Stimulated activated CD8-positive, alpha-beta memory T cell treated with anti-CD3 and anti-CD28 coated beads, Interleukin-4, amount 100 ng/mL, for 4 hours (primary cell): ENCODE measurements at places on chromosomes 2 and 18.

GRCh38 chr2:9974343-9974742 is 22.9 kb downstream of the GRHL1 start:
- no peak for DNase-seq

- DNase-seq: no peak
Measured at GRCh38 chr18:39571511-39571910, 2005.9 kb upstream of the CELF4 start.

GRCh38 chr18:63180971-63181376 is 138.6 kb downstream of the BCL2 start:
- DNase-seq: no peak

DNA sequence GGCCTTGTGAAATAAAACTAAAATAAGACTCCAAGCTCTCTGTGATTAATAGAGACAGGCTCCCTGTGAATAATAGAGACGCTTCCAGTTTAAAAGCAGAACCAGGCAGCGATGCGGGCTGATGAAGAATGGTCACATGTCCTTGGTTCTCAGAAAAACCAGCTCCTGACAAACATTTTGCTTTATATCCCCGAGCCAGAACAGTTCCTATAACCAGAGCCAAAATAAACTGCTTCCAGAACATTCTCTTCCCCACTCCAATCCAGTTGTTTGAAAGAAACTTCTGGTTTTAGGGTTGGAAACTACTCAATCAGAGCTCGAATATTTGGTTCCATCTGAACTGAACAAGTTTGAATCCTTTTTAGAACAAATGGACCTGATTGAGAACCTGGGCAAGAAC is 213.7 kb downstream of the TSN start:
- no peak for DNase-seq

- no peak for DNase-seq
Measured at GRCh38 chr18:57150081-57150480, 3.2 kb downstream of the BOD1L2 start.

- DNase-seq: no peak
Measured at GRCh38 chr2:208415255-208415654, 8.7 kb downstream of the PTH2R start.

DNA sequence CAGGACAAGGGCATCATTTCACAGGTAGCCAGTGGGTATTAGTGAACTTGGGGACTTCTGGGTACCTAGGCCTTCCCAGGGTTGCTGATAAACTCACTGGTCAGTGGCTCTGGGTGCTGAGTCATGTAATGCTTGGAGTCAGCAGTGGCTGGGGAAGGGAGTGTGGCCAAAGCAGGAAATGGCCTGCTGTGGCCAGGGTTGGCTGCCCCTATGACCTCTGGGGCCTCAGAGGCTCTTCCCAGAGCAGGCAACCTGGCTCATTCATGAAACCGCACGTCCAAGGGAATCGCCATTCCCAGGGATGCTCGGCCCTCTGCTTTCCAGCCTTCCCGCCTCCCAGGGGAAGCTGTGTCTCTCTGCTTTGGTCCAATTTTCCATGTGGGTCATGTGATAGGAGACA is 294.9 kb downstream of the DYSF start:
- no peak for DNase-seq

- no peak for DNase-seq
Measured at GRCh38 chr2:70675862-70676261, 92.1 kb downstream of the ADD2 start.

DNA sequence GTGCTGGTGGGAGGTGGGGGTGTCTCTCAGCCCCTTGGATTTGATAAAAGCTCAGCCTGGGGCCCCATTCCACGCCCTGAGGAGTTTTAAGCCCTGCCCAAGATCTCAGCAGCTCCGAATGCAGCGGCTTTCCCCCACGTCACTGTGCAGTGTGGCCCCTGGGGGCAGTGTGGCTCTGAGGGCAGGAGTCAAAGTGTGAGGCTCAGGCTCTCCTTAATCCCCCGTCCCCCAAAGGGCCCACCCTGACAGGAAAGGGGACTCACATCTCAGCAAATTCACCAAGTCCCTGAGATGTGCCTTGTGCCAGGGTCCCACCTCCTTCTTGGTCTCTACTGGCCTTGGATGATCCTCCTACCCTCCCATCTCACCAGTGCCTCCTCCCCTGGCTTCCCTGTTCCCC is 25.2 kb downstream of the NPPC start:
- no peak for DNase-seq

DNA sequence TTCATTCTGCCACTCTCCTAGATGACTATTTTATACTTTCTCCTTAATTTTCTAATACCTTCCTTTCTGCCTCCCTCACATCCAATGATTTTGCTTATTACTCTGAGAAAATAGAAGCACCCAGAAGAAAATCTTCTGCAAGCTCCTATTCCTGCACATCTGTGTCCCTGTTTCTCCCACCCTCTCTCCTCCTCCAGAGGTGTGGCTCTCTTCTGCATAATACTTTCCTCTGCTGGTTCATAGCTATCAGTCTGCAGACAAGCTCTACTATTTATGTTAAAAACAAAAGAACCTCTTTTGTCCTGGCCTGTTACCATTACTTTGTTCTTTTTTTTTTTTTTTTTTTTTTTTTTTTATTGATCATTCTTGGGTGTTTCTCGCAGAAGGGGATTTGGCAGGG is 34.3 kb downstream of the ACSL3 start:
- no peak for DNase-seq

DNA sequence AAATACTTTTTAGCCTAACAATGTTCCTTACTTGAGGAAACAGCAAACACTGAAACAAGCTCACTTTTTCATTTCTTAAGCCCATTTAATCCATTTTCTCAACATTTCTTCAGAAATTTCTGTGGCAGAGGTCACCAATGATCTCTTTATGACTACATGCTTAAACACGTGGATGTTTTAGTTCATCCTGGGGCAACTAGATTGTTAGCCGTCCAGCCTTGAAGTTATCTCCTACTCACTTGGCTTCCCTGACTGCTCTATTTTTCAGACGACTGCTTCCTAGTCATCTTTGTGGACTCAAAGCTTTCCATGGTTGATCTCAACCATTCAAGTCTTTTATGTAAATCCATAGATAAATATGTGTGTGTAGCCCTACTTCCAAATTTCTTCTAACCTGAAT is 24.1 kb downstream of the CD302 start:
- DNase-seq: no peak

GRCh38 chr2:172239944-172240590 is 137.4 kb upstream of the DLX2 start:
- DNase-seq: no peak

- DNase-seq: no peak
Measured at GRCh38 chr2:230930928-230931555, 6.0 kb upstream of the GPR55 start.

- no peak for DNase-seq
Measured at GRCh38 chr18:23154823-23155500, 19.7 kb downstream of the CABLES1 start.

GRCh38 chr18:35371412-35372195 is 5.5 kb downstream of the ZNF396 start:
- no peak for DNase-seq

GRCh38 chr2:68040078-68040477 is 22.7 kb downstream of the C1D start:
- DNase-seq: no peak

GRCh38 chr18:8139891-8140406 is 469.3 kb upstream of the RAB12 start:
- no peak for DNase-seq

DNA sequence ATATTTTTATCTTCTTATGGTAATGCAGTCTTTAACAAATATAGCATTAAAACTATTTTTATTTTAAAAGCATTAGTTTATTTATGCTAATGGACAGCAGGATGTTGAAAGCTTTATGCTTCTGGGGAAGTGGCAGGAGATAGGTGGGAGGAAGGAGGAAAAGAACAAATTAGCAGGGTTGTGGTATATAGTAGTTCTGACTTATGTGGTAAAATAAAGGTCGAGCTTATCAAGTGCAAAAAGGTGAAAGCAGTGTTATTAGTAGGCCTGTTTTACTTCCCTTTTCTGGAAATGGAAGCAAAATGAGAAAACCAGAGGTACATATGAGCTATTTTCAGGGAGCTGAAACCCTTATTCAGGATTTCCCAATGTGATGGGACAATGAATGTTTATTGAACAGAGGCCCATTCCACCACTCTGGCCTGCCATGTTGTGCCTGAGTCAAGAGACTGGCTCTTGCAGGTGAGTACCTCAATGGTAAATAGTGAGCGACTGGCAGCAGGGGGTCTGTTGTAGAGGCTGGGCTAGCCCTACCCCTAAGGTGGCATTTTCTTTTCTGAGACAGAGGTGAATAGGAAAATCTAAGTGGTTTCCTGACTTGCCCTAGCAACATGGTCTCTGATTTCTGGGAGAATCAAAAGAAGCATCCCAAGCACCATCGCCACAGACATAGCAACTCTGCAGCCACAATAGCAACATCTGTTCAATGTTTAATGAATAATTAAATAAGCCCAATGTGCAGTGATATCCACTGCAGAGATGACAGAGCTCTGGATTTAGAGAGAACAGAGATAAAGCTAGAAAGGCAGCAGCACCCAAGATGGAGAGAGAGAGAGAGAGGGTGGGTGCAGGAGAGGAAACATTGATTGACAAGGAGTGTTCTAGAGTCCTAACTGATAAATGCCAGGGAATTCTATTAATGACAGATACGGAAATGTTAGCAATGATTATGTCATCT is 119.7 kb downstream of the UPP2 start:
- DNase-seq: no peak

DNA sequence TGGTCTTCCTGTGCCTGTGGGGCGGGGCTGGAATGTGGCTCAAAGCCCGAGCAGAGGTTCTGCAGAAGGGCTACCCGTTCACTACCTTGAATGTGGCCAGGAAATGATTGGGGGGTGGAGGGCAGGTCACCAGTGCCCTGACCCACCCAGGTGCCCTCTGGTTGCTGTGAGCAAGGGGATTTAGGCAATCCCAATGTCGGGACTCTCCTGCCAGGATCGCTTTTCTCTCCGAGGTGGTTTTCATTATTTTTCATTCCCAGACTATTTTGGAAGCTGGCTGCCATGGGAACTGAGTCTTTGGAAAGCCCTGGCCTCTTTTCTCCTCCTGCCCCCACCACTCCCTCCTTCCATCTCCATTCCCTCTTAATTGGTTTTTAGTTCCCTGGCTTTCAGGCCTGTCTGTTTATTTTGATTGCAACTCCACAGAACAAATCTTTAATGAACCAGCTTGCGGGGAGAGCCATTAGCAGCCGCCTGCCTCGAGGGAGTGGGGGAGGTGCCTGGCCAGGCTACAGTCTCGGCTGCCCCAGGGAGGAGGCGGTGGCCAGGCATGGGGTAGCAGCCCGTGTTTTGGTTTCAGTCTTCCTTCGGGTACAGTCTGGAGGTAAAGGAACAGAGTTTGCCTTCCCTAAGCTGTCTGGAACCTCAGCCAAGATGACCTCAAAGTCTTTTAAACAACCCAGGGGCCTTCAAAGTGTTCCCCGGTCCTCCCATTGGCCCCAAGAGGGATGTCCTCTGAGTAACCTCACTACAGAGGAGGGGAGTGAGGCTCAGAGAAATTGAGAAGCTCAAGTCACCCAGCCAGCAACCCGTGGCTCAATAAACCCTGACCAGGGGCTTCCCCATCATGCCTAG is 114.4 kb upstream of the HAAO start:
- DNase-seq: no peak

DNA sequence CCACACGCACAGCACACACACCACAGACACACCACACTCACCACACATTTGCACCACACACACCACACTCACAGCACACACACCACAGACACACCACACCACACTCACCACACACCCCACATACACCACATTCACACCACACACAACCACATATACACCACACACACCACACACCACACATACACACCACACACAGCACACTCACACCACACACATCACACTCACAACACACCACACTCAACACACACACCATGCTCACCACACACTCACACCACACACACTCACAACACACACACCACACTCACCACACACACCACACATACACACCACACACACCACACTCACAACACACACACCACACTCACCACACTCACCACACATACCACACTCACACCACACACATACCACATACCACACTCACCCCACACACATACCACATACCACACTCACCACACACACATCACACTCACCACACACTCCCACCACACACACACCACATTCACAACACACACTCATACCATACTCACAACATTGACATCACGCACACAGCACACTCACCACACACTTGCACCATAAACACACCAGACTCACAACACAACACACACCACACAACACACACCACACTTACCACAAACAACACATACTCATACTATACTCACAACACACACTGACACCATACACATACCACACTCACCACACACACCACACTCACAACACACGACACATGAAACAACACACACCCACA is 60.0 kb downstream of the SDC1 start:
- DNase-seq: no peak

DNA sequence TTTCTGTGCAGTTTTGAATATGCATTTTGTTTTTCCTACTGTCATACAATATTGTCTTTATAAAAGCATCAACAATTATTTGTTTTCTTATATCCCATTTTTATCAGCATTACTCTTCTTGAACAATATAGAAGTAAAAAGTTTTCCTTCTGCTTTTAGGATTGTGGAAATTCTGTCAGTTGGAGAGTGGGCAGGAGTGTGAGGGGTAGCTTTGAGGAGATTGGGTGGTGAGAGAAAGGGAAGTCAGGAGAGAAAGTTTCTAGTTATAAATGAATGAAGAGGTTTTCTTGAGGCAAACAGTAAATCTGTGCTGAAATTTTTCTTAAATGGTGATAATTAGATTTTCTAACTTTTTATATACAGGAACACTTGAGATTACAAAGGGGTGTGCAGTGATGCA is 151.7 kb upstream of the NOSTRIN start:
- no peak for DNase-seq

- no peak for DNase-seq
Measured at GRCh38 chr2:179438654-179439053, 174.0 kb upstream of the SESTD1 start.

DNA sequence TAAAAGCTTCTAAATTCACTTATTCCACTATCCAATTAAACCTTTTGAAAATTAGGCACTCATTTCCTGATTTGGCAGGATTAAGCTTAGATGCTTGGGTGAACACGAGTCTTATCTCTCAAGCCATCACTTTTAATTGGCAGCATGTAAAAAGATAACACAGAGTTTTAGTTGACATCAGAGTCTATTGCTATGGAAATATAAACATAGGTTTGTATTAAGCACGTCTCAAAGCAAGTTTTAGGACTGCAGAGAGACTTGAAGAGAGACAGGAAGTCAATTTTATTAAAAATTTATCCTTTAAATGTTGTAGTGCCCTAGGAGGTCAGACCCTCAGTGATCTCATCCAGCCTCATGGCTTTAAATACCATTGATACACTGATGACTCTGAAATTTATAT is 5.6 kb downstream of the RBKS start:
- DNase-seq: no peak

- no peak for DNase-seq
Measured at GRCh38 chr2:203758841-203759689, 52.6 kb downstream of the CD28 start.

GRCh38 chr2:20018601-20019152 is 6.2 kb upstream of the MATN3 start:
- DNase-seq: no peak
